ENCODE measurements at places on chromosomes 11 and 22. TPM values are rescaled to one million over a fixed set of nuclear protein-coding genes. Genes with fewer than 3 reads are reported as not detected.

DNA sequence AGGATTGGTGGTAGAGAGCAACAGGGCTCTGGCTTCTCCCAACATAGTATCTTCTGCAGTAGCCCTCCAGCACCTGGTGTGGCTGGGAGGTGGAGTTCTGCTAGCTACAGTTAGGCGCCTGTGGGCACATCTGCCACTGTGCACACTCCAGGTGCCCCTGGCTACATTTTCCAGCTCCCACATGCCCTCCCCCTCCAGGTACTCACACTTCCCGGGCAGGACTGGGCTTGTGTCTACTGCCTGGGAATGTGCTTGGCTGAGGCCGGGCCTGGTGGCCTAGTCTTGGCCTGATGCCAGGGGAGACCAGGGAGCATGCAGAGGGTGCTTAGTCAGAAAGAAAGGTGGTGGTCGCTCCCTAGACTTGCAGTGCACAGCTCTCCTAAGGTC, 15.8 kb downstream of the PHLDB1 start:
- DNase-seq = no peak

DNA sequence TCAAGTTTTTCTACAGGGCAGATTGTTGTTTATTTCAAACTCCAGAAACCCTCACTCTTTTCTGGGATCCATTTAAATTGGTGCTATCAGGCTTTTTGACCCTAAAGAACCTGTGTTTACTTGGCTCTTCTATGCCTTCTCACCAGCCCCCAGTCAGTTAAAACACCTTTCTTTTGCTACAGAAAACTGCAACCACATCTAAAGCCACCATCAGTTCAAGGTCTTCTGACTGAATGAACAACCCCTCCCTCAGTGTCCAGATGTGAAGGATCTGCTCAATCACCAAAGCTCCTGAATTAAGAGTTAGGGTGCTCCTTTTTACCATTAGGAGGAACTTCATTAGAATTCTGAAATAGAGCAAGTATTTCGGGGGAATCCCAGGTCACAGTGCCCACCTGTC, 7.0 kb upstream of the GLYATL1B start:
- DNase-seq = no peak

YPEL1 gene
- total RNA-seq = 1.1 TPM

APOBEC3A gene
- not detected for total RNA-seq

MOV10L1 gene
- total RNA-seq = not detected
